ENCODE measurements at places on chromosomes 12 and 14.

DNA sequence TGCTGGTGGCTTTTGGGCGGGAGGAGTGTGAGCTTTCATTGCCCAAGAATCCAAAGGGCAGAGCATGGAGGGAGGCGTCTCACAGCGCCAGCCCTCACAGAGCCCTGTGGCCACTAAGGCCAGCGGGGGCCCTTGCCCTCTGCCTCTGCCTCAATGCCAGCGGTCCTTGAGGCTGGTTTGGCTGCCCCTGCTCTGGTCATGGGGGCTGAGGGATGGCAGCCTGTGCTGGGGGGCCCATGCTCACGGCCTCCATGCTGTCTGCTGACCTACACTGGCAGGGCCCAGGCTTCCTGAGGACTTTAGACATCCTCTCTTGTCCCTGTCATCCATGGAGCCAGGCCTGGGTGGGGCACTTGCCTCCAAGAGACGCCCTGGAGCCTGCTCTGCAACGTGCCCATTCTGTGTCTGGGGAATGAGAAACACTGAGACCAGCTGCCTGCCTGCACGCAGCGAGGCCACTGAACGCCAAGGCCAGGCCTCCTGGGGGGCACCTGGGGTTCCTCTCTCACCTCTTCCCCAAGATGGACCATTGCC is 143.4 kb downstream of the KIF26A start:
- no peak for DNase-seq

- no peak for DNase-seq
Observed at GRCh38 chr12:85007836-85008235, 28.2 kb downstream of the TSPAN19 start.

DNA sequence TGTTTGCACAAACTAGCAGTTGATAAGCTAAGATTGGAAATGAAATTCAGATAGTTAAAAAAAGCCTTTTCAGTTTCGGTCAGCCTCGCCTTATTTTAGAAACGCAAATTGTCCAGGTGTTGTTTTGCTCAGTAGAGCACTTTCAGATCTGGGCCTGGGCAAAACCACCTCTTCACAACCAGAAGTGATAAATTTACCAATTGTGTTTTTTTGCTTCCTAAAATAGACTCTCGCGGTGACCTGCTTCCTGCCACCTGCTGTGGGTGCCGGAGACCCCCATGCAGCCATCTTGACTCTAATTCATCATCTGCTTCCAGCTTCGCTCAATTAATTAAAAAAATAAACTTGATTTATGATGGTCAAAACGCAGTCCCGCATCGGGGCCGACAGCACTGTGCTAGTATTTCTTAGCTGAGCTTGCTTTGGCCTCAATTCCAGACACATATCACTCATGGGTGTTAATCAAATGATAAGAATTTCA is 335.6 kb downstream of the TMEM121 start:
- DNase-seq, result no peak

GRCh38 chr12:28925719-28926376 is 223.2 kb upstream of the FAR2 start:
- DNase-seq, result no peak

- no peak for DNase-seq
Observed at GRCh38 chr14:24725311-24725710, 91.3 kb upstream of the GZMB start.

GRCh38 chr12:92765871-92766270 is 63.1 kb downstream of the PLEKHG7 start:
- no peak for DNase-seq

DNA sequence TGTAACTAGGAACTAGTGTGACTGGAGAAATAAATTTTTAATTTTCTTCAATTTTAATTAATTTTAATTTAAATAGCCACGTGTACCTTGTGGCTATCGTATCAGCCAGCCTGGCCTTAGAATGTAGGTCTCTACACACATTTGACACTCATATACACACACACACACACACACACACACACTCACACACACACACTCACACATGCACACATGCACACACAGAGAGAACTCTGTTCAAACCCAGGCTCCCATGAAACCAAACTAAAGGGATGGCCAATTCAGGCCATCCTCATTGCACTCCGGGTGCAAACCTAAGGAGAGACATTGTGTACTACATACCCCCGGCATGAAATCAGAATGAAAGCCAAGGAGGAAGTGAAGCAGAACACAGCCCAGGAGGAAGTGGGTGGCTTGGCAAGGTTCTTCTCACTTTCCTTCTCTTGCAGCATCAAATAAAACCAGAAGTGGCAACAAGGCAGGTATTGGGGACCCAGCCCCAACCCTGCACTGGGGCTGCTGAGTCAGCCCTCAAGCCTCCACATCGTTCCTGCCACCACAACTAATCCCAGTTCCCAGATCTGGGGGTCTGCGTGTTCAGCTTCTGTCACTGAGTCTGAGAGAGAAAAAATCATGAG is 26.2 kb upstream of the CHPT1 start:
- DNase-seq, result no peak

DNA sequence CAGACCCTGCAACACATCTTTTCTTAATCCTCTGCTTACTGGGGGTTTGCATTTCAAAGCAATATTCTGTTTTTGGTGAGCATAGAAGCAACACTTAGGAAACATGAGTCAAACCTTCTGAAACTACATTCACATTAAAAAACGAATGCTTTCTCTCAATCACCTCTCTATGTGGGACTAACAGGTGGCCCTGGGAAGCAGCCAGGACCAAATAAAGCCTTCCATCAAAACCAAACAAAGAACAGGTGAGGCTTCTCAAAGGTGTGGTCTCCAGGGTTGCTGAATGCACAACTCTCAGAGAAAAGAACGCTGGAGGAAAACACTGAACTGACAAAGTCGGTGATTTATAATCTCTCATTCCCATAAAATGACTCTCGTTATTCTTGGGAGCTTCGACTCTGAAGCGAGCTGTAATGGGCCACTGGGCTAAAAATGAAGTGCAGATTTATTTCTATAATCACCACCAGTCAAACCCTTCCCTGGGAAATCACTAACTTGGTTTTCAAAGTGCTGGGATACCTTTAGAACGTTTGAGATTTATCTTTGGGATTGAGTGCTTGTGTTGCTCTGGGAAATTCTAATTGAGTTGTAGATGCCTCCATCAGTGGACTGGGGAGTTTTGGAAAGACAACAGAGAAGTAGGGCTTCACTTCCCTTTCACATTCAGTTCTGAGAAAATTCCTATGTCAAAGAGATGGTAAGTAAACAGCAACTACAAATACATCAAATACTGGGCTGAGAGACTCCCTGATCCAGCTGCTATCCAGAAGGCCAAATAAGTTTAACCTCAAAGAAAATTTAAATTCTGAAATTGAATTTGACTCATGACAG is 262.0 kb upstream of the TMPO start:
- DNase-seq, result no peak

DNA sequence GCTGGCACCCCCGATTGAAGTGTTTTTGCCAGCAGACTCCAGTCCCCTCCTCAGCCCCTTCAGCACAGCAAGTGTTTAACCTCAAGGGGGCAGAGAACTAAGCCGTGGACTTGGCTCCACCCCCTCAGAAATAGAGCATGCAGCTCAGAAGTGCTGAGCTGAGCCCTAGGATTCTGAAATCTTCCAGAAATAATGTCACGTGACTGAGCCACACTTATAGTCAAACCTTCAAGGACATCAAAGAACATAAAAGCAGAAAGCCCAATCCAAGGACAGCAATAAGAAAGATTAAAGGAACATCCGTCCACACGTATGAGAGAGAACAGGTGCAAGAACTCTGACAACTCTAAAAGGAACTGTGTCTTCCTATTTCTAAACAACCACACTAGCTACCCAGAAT is 317.7 kb upstream of the LRFN5 start:
- DNase-seq, result no peak

DNA sequence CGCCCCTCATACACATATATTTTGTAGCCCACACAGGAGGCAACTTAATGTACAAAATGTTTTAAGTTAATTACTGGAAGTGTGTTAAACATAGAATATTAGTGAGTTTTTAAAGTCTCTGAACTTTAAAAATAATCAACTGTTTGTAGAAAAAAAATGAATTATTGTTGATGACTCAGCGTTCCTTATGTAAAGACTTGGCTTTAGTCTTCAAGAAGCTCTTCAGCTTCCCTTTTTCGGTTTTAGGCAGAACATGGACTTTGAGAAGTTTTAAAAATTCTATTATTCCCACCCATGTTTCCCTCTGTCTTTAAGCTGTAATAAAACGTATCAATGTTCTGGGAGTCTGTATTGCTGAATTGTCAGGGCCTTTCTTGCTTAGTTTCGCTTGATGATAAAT is 269.5 kb downstream of the FBXL14 start:
- DNase-seq, result no peak

GRCh38 chr12:31895449-31896150 is 63.6 kb upstream of the RESF1 start:
- DNase-seq, result no peak

- DNase-seq, result no peak
Observed at GRCh38 chr12:94211021-94211420, 62.6 kb downstream of the PLXNC1 start.

DNA sequence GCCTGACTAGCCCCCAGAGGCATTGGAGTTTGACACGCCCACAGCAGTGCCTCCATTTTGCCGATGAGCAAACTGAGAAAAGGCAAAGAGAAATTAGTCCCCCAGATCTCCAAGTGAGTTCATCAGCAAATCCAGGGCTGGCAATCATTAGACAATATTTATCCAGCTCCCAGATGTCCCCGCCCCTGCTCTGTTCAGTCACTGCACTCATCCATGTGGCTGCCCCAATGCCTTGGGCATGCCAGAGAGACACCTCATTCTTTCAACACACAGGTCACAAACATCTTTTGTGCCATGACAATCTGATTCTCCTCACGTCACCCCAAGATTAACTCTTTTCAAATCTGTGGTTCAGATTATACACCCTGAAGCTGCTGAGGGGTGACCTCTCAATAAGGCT is 43.5 kb downstream of the DPF3 start:
- no peak for DNase-seq

- DNase-seq, result no peak
Observed at GRCh38 chr12:52695039-52695438, 8.3 kb downstream of the KRT77 start.

GRCh38 chr14:66708267-66708666 is 200.3 kb downstream of the GPHN start:
- no peak for DNase-seq

DNA sequence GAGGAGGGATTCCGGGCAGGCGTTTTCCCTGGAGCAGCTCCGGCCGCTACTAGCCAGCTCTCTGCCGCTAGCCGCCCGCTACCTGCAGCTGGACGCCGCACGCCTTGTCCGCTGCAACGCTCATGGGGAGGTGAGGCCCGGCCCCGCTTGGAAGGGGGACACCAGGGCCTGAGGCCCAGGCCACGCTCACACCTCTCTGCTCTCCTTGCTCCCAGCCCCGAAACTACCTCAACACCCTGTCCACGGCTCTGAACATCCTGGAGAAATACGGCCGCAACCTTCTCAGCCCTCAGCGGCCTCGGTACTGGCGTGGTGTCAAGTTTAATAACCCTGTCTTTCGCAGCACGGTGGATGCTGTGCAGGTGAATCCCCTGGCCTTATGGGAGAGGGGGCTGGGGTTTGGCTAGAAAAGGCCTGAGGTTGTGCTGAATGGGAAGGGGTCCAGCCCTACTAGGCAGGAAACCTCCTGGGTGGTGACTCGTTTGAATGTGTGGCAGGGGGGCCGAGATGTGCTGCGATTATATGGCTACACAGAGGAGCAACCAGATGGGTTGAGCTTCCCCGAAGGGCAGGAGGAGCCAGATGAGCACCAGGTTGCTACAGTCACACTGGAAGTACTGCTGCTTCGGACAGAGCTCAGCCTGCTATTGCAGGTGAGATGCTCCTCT is 597 bp downstream of the RNF31 start:
- no peak for DNase-seq

DNA sequence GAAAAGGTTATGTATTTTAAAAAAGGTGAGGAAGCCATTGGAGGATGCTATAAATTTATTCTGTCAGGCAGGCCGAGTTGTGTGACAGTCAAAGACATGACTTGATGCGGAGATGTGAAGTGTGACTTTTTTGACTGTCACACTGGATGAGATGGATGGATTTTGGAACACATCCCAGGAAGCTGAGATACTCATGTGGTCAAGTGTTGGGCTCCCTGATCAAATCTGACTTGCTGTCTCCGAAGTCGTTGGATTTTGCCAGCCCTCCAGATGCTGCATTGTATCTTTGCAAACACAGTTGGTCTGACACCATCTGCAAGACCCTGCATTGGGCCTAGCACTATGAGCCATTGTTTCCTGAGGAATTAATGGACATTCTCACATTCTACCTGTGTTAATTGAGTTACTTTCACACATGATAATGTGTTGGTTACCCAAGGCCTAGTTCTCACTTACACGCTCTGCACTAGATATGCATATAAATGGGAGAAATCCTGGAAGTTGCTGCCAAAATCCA is 204.0 kb upstream of the PRKD1 start:
- no peak for DNase-seq

DNA sequence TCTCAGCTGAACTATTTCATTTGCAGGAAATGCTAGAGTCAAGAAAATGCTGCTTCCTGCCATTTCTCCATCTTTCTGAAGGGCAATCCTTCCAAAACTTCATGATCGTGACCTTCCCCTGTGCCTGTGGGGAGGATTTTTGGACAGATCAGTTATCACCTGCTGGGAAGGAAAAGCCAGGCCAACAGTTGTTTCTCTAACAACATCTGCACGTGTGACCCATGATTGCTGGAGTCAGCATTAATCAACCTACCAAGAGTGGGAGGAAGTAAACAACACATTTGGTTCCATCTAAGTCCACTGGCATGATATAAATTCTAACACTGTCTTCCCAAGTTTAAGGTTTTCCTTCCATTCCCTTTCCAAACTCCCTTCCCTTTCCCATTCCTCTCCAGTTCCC is 172.7 kb downstream of the APAF1 start:
- no peak for DNase-seq

GRCh38 chr12:111826316-111826715 is 15.7 kb upstream of the MAPKAPK5 start:
- DNase-seq, result no peak

- no peak for DNase-seq
Observed at GRCh38 chr12:31215518-31216232, 110.3 kb downstream of the SINHCAF start.

- no peak for DNase-seq
Observed at GRCh38 chr12:121767525-121768016, 25.9 kb downstream of the RHOF start.

DNA sequence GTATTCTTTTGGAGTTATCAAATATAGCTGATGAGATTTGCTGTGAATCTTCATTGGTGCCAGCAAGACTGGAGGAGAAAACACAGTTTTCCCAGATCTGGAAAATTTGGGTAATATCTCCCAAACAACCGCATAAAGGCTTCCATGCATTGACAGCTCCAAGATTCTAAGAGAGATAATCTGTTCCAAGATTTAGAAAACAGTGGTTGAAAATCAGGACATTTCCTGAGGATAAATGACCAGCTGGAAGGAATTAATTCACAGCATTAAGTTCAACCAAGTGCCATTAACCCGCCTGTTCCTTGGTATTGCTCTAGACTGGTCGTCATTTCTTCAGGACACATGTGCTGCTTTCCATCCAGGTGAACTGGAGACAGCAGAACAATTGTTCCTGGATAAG is 147.9 kb upstream of the PRICKLE1 start:
- DNase-seq, result no peak

- DNase-seq, result peak; percentile 2
Observed at GRCh38 chr12:23666866-23667265, 282.6 kb downstream of the SOX5 start.

All from neural progenitor cell (in vitro differentiated cells).